ENCODE measurements at places on chromosomes 1 and 21.

DNA sequence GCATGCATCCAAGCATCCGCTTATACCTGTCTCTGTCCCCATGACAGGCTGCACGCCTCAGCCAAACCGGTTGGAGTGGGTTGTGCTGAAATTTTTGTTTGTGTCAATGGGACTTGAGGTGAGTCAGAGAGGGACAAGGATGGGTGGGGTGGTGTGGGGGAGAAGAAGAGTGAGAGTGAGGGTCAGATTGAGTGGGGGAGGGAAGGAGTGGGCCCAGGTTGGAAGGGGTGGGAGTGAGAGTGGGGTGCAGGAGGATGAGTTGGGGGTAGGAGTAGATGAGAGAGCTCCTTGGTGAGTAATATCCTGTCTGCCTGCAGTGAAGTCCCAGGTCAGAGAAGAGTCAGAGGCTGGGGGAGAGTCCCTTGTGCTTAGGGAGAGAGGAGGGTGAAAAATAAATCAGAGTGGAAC, 3.3 kb upstream of the NECTIN4 start:
- no peak for DNase-seq

GRCh38 chr1:233229288-233229687, 66.2 kb downstream of the PCNX2 start:
- DNase-seq: no peak

GRCh38 chr1:89706700-89707012, 73.7 kb downstream of the LRRC8C start:
- DNase-seq: no peak

- DNase-seq: no peak
Measured at GRCh38 chr1:236371083-236371482, 23.0 kb upstream of the EDARADD start.

Measured in D341Med (cell line).